ENCODE measurements at places on chromosomes 1 and 21.

GRCh38 chr1:61842036-61842435, 99.8 kb downstream of the PATJ start:
- no peak for DNase-seq

DNA sequence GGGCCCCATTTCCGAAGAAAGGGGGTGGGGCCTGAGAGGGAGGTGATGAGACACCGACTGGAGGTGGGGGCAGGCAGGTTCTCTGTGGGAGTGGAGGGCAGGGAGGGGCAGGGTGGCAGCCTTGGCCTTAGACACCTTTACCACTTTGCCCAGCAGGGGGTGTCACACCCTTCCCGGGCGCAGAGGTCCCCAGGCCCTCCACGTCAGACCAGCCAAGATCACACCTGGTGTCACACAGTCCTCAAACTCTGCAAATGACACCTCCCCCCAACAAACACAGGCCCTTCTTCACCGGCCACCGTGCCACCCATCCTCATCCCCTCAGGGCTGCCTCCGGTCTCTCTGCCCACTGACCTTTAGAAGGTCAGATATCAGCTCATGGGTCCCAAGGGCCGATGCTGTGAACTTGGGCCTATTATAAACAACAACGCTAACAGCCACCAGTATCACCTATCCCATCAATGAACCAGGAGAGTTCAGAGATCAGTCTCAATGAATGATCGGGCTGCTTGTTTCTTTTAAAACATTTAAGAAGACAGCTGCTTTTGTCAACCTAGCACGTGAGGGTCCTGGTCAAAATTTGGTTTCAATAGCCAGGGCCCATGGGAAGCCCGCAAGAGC, 103.9 kb downstream of the CASZ1 start:
- peak; percentile 83 for DNase-seq

- DNase-seq, result peak; percentile 81
These were observed 60.2 kb upstream of the PDE9A start for GRCh38 chr21:42593007-42593814.

DNA sequence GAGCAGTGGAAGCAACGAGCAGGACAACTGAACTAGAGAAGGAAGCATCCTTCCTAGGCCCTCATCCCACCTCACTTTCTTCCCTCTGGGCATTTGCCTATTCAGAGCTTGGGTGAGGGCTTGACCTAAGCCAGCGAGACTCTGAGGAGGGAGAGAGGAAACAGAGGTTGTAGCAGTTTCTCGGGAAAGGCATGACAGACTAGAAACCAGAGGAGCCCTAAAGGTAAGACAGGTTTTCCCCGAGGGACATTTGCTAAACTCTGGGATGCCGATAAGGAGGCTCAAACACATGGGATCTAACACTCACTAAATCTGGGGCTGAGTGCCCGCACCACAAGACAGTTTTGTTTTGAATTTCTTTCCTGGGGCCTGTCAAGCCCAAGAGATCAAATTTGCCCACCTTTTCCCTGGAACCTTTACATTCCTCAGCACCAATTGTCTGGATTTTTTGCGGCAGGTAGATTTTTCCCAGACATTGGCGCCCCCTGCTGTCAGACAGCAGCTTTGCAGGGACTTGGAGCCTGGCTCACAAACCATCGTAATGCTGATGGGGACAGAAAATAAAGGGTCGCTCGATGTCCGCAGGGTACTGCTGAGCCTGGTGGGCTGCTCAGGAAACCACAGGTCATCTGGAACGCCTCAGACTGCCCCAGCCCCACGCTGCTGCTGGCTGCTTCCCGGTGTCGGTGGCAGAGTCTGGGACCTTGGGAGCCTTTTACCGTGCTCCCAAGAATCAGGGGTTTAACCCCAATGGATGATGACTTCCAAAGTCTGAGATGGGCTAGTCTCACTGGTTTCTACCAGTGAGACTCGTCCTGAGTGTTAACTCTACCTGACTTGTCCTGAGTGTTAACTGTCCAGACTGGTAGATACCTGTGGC, 23.4 kb upstream of the TSPAN2 start:
- peak; percentile 59 for DNase-seq

DNA sequence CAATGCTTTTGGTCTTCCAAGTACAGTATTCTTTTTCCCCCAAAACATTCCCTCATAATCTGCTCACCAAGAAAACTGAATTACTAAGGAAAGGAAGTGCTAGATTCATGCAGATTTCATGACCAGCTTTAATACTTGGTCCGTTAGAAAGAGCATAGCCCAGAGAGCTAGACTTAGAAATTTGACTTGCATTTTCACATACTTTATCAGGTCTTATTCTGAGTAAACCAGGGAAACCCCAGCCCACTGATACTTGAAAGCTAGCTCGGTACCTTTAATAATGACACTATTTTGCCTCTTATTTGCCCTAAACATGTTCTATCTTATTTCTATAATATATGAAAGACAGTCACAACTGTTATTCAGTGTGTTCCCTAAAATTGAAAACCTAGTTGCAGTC, 204.5 kb downstream of the TTLL7 start:
- DNase-seq, result no peak

DNA sequence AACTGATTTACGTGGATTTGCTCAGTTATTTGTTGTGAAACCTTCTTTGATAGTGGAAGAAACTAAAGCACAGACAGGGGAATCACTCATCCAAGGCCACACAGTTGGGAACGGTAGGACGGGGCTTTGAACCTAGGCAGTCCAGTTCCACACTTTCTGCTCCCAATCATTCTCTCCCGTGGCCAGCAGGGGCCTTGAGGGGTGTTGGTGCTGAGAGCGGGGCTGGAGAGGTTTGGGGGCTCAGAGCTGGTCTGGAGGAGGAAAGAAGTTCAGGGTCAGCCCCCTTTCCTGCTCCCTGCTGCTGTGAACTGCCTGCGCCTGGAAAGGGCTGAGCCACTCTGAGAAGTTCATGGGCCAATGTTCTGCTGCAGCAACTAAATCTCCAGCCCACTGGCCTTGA, 31.4 kb upstream of the ACTL8 start:
- no peak for DNase-seq

GRCh38 chr1:18949686-18950400, 6.6 kb downstream of the IFFO2 start:
- peak; percentile 32 for DNase-seq

DNA sequence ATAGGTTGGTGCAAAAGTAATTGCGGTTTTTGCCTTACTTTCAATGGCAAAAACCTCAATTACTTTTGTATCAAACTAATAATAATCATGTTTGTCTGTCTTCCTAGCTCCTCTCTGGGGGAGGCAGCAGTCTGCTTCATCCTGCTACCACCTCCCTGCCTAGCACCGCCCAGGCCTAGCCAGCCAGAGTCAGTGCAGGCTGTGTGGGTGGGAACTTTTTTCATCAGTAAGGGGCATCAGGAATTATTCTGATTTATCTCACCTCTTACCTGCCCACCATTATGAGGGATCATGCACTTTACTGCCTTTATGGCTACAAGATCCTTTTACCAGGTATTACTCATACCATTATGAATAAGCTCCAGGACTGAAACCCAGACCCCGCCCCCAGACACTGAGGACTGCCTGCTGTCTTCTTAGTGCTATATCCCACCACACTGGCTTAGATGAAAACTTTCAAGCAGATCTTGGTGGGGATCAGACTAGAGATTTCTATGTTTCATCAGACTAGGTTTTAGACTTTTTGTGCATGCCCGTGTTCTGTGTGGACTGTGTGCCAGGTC, 116.4 kb downstream of the PBX1 start:
- DNase-seq, result peak; percentile 12

DNA sequence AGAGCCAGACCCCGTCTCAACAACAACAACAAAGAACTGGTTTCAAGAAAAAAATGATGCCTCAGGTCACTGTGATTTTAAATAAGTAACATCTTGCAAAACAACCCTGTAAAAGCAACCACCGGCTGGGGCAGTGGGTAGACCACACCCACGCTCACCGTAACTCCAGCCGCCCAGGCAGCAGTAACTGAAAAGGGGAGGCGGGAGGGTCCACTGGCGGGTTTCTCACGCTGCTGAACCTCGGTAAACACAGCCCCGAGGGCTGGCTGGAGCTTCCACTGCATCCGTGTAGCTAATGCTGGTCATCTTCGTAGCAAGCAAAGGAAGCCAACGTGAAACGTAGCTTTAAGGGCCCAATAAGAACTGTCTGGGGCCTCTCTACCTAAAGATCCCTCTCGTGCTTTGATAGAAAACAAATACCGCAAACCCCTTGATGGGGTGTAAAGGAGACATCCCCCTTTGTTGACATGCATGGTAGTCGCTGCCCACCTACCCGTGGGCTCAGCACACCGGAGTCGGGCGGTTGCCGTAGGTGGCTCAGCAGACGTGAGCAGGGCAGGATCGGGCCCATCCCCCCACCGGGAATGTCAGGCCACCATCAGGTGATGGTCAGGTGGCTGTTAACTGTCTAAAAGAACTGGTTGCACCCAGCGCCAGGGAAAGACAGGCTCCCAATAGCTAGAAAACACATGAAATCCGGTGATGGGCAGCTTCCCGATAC, 4.2 kb downstream of the C1orf159 start:
- no peak for DNase-seq

GRCh38 chr1:78047106-78047505, 1.3 kb downstream of the GIPC2 start:
- no peak for DNase-seq

- no peak for DNase-seq
These were observed 25.1 kb downstream of the USP24 start for GRCh38 chr1:55190109-55190508.

DNA sequence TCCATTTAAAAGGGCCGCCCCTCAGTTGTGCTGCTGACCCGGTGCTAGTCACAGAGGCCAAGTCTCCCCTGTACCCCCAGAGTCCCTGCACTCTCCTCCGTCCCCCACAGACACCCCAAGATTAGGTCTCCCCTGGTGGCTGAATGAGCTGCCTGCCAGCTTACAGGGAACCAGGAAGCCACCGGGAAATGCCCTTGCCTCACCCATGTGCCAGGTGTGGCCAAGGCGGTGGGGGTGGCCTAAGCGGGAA, 32.7 kb downstream of the HSPG2 start:
- no peak for DNase-seq

DNA sequence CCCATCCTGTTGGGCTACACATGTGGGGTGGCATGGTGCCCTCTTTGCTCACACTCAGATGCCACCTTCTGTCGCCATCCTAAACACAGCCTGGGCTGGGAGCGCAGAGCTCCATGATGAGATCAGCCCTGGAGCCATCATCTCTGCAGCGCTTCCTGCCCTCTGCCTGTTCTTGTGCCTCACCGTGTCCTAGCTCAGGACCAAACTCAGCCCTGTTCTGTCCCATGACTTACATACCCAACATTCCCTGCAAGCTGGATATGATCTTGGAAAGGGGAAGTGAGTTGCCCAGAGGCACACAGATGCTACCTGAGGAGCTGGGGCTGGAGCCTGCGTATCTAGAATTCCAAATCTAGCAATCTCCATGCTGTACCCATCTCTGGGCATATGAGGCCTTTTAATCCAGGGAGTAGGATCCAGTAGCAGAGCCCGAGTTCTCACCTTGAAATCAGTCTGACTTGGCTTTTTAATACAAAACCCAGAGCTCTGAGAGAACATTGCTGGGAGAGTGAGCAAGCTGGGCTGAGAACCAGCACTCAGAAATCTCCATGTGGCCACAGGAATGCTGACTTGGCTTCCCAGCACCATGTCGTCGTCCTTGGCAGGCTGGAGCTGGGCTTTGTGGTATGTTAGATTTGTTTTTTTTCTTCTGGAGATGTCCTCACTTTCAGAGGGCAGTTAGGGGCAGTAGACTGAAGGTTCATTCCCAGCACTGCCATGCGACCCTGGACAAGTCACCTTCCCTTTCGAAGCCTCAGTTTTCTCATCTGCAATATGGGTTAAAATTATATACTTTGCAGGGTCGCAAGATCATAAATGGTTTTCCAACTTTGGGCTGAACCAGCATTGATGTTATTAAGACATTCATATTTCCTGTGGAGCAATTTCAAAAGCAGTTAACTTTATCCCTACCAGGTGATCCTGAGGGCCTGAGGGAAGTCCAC, 2.6 kb downstream of the ALPL start:
- no peak for DNase-seq

- DNase-seq, result no peak
These were observed 336.0 kb downstream of the ST6GALNAC3 start for GRCh38 chr1:76410499-76410898.

GRCh38 chr1:30642391-30643120, 80.8 kb downstream of the MATN1 start:
- no peak for DNase-seq

- DNase-seq, result peak; percentile 25
These were observed 13.1 kb downstream of the CDCA8 start for GRCh38 chr1:37705399-37705798.

GRCh38 chr1:57111175-57111574, 145.4 kb upstream of the C8B start:
- DNase-seq, result no peak

DNA sequence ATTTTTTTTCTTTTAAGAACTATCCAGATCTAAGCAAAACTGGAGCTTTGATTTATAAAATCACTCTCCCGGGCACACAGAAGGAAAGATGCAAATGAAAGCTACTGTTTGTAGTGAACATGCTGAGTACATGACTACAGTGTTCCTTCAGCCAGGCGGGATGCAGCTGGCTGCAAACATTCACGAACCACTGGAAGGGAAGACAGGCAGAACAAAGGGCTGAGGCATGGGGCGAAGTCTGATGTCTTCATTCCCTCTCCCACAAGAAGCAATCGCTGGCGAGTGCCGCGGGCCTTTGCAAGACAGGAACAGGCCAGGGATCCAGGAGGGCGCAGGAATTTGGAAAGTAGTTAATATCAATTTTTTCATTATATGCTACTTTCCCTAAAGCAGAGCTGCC, 257.9 kb upstream of the AJAP1 start:
- DNase-seq, result no peak

Measured in stimulated activated CD4-positive, alpha-beta T cell treated with anti-CD3 and anti-CD28 coated beads, Interleukin-15, amount 100 ng/mL, for 24 hours (primary cell).